ENCODE measurements at places on chromosomes 16 and 17. TPM values are rescaled to one million over a fixed set of nuclear protein-coding genes. Genes with fewer than 3 reads are reported as not detected.

DNA sequence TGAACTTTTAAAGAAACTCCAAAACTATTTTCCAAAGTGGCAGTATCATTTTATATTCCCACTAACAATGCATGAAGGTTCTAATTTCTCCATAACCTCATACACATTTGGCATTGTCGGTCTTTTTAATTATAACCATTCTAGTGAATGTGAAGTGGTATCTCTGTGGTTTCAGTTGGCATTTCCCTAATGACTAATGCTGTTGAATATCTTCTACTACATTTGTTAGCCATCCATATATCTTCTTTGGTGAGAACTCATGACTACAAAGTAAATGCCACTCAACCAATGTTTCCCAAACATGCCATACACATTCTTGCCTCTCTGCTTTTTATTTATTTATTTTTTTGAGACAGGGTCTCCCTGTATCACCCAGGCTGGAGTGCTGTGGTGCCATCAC lies 31.7 kb upstream of the TAOK1 start:
- H3K27ac ChIP-seq: no peak overlapping the region
- no peaks in the 10 kb centered on the region for H3K36me3 ChIP-seq
- H3K27me3 ChIP-seq: peaks cover 6% of the 10 kb centered on the region
- no peak for DNase-seq
- H3K4me3 ChIP-seq: no peak overlapping the region

- no peak overlapping the region for H3K27ac ChIP-seq
- H3K4me1 ChIP-seq: peaks cover 16% of the 10 kb centered on the region
- no peak for DNase-seq
- peak overlapping the region; percentile 17 for H3K4me3 ChIP-seq
These were observed 665 bp upstream of the GRIN2C start for GRCh38 chr17:74860229-74860871.

GRCh38 chr17:17758941-17759563 lies 77.7 kb downstream of the SREBF1 start:
- DNase-seq: no peak
- no peak overlapping the region for H3K27ac ChIP-seq
- H3K36me3 ChIP-seq: no peaks in the 10 kb centered on the region
- H3K27me3 ChIP-seq: no peaks in the 10 kb centered on the region

- H3K4me3 ChIP-seq: peak overlapping the region; percentile 85
- peak overlapping the region; percentile 39 for H3K27ac ChIP-seq
- peak; percentile 87 for DNase-seq
- H3K36me3 ChIP-seq: no peaks in the 10 kb centered on the region
These were observed 5.3 kb upstream of the CDR2L start for GRCh38 chr17:74981979-74982662.

- no peak overlapping the region for H3K4me3 ChIP-seq
- H3K27ac ChIP-seq: no peak overlapping the region
- DNase-seq: no peak
- no peaks in the 10 kb centered on the region for H3K27me3 ChIP-seq
- H3K36me3 ChIP-seq: peaks cover 6% of the 10 kb centered on the region
- peaks cover 13% of the 10 kb centered on the region for H3K4me1 ChIP-seq
These were observed 61.0 kb upstream of the CHMP6 start for GRCh38 chr17:80930335-80931279.

DNA sequence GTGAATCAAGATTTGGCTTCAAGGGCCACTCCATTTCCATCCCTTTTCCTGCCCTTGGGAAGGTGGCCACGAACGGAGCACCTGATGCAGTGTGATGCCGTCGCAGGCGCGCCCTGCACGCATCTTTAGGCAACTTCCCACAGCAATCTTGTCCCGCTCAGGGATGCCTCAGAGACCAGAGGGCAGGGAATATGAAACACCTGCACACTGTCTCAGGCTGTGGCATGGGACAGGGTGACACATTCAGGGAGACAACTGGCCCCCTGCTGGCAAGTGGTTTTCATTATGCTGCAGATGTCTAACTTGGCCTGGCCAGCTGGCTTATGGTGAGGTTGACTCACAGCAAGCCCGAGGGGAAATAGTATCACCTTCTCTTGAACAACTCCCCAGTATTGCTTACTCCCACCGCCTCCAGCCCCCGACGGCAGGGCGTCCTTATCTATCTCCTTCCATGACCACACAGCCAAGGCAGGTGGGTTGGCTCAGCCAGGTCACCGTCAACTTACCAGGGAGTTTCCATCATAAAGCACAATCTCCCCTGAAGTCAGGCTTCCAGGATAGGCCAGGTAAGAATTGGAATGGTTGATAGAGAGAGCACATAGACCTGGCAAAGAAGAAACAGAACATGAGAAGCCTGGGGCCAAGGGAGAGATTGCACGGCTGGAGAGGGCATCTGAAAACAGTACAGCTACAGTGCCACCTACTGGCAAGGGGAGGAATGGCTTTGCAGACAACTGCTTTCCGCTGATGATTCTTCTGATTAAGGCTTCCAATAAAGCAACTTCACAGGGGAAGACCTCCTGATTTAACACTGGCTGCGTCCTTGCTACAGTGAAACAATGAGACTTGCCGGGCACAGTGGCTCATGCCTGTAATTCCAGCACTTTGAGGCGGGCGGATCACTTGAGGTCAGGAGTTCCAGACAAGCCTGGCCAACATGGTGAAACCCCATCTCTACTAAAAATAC lies 21.1 kb downstream of the WIPI1 start:
- H3K36me3 ChIP-seq: peaks cover 11% of the 10 kb centered on the region
- DNase-seq: peak; percentile 73
- H3K4me3 ChIP-seq: peak overlapping the region; percentile 84
- peaks cover 52% of the 10 kb centered on the region for H3K4me1 ChIP-seq

- no peaks in the 10 kb centered on the region for H3K36me3 ChIP-seq
- H3K27me3 ChIP-seq: peaks cover 23% of the 10 kb centered on the region
- H3K4me3 ChIP-seq: no peak overlapping the region
- H3K27ac ChIP-seq: no peak overlapping the region
These were observed 132.2 kb downstream of the IRF8 start for GRCh38 chr16:86031141-86031678.

- H3K4me3 ChIP-seq: no peak overlapping the region
- H3K36me3 ChIP-seq: no peaks in the 10 kb centered on the region
- DNase-seq: no peak
- H3K4me1 ChIP-seq: no peaks in the 10 kb centered on the region
- no peak overlapping the region for H3K27ac ChIP-seq
These were observed 119.1 kb downstream of the KCNJ12 start for GRCh38 chr17:21495281-21495680.

- H3K27me3 ChIP-seq: no peaks in the 10 kb centered on the region
- H3K27ac ChIP-seq: peak overlapping the region; percentile 88
- peaks cover 18% of the 10 kb centered on the region for H3K36me3 ChIP-seq
- H3K4me1 ChIP-seq: peaks cover 5% of the 10 kb centered on the region
- peak overlapping the region; percentile 80 for H3K4me3 ChIP-seq
- DNase-seq: peak; percentile 66
These were observed 105.4 kb downstream of the TRIM37 start for GRCh38 chr17:59001158-59001814.

DNA sequence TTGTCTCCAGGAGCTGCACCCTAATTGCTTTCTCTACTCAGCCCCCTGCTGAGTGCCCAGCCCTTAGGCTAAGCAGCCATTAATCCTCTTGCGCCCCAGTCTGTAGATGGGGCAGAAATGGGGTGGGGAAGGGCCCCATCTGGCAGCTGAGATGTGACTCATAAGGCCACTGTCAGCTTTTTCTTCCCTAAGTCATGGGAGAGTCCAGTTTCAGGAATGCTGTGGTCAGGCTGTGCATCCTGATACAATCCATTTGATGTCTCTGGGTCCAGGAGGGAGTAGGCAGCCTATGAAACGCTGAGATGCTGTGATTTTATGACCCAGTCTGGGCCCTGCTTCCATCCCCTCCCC lies 12.3 kb downstream of the PLXDC1 start:
- no peak overlapping the region for H3K4me3 ChIP-seq
- H3K36me3 ChIP-seq: no peaks in the 10 kb centered on the region
- no peaks in the 10 kb centered on the region for H3K4me1 ChIP-seq
- H3K27me3 ChIP-seq: no peaks in the 10 kb centered on the region

GRCh38 chr17:31397256-31397939 lies 5.9 kb downstream of the RAB11FIP4 start:
- no peaks in the 10 kb centered on the region for H3K36me3 ChIP-seq
- H3K4me1 ChIP-seq: no peaks in the 10 kb centered on the region
- DNase-seq: no peak
- H3K4me3 ChIP-seq: no peak overlapping the region
- H3K27me3 ChIP-seq: peaks cover 29% of the 10 kb centered on the region
- H3K27ac ChIP-seq: no peak overlapping the region

DNA sequence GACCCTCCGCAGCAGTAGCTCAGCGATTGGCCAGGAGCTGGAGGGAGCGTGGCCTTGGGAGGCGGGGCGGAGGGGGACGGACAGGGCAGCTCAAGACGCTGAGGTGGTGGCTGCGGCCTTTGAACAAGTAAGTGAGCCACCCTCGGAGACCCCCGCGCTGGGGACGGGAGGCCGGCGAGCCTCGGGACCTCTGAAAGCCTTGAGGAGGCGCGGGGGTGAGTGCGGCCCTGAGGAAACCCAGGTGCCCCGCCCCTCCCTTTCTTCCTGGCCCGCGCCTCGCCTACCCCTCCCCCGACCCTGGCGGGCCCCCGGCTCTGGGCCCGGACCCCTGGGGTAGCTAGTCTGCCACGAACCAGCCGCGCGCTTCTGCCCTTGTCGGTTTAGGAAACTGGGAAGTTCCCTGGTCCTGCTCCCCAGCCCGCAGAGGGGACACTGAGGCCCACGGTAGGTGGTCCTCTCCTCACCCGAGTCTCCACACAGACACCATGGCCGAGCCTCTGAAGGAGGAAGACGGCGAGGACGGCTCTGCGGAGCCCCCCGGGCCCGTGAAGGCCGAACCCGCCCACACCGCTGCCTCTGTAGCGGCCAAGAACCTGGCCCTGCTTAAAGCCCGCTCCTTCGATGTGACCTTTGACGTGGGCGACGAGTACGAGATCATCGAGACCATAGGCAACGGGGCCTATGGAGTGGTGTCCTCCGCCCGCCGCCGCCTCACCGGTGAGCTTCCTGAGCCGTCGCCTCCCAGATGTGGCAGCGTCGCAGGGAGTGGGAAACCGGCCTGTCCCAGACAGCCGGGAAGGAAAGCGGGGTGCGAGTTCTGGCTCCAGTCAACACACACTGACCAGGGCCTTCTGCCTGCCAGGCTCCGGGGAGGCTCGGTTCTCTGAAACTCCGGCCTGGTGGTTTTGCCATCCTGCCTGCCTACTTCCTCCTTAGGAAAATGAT lies at the start of gene MAPK7:
MAPK7 (plus strand) TSS at position 83 of the 945 bp plus-strand sequence; CDS start at position 486, 403 bp downstream.
- DNase-seq: peak; percentile 49
- H3K4me1 ChIP-seq: peaks cover 32% of the 10 kb centered on the region
- peak within 1 kb of the TSS; percentile 97 for H3K27ac ChIP-seq
- H3K27me3 ChIP-seq: no peaks in the 10 kb centered on the region
- peak within 1 kb of the TSS; percentile 92 for H3K4me3 ChIP-seq
- no peaks in the 10 kb centered on the region for H3K36me3 ChIP-seq

DNA sequence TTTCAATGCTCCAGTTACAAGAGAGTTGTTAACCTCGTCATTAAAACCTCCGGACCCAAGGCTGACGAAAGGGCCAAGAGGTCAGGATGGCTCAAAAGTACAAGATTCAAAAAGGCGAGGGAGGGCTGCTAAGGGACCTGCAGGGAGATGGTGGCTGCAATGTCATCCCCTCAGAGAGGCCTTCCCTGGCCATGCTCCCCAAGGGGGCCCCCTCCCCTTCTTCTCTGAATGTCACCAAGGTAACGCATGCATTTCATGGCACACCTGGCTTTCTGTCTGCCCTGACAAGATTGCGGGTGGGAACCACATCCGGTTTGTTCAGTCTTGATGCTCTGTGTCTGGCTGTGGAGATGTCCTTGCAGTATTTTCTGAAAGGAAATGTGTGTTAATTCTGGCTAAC lies 89.9 kb downstream of the C16orf78 start:
- DNase-seq: no peak
- peak overlapping the region; percentile 59 for H3K27ac ChIP-seq
- H3K4me1 ChIP-seq: peaks cover 19% of the 10 kb centered on the region
- peaks cover 16% of the 10 kb centered on the region for H3K27me3 ChIP-seq
- peak overlapping the region; percentile 74 for H3K4me3 ChIP-seq

GRCh38 chr16:80046848-80047247 lies 446.3 kb upstream of the MAF start:
- no peaks in the 10 kb centered on the region for H3K36me3 ChIP-seq
- H3K4me3 ChIP-seq: no peak overlapping the region
- no peak for DNase-seq
- no peaks in the 10 kb centered on the region for H3K4me1 ChIP-seq
- H3K27ac ChIP-seq: no peak overlapping the region
- H3K27me3 ChIP-seq: peaks cover 58% of the 10 kb centered on the region

DNA sequence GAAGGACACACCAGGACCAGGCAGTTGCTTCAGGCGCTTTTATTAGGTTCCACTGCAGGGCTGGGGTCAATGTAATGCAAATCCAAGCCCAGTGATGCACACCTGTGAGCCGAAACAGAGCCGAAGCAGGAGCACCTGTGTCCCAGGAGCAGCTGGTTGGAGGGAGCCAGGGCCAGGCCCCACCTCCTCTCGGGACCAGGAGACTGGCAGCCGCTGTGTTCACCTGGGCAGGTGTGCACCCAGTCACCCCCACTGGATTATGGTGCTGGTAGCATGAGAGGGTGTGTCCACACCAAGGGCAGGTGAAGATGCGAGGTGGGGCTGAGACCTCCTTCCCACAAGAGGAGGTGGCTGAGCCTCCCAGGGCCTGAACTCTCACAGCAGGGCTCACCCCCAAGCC lies 4.7 kb upstream of the FAAP100 start:
- DNase-seq: no peak
- no peak overlapping the region for H3K27ac ChIP-seq
- H3K36me3 ChIP-seq: no peaks in the 10 kb centered on the region
- no peak overlapping the region for H3K4me3 ChIP-seq
- peaks cover 17% of the 10 kb centered on the region for H3K4me1 ChIP-seq

DNA sequence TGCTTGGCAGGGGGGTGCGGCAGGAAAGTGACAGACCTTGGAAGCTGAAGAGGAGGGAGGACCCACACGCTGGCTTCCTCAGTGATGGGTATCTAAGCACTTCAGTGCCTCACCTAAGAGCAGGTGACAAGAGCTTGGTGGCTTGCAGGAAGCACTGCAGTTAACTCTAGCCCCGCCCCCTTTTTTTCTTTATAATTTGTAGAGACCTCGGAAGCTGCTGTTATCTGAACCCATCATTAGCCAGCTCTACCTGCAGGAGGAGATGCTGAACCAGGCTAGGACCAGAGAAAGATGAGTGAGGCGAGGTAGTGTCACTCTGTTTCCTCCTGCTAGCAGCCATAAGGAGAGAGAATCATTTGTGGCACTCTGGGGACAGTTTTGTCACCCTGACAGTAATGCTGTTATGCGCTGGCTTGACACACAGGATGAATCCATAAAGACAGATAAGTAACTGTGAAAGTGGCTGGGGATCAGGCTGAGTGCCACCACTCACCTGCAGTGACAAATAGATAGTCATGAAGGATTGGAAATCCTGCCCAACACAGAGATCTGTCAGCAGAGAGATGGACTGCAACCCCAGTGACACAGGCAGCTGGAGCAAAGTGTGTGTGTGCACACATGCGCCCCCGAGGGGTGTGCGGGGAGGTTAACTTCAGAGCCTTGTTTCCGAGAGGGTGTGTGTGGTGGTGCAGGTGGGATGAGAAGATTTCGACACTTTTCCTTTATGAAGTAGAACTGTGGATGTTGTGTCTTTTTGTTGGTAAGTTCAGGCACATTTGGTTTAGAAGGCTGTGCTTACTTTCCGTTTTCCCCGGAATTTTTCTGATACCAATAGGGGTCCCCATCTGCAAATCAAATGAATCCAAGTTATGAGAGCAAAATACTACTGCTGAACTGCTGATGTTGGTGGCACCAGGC lies 224.0 kb downstream of the IRX3 start:
- H3K4me3 ChIP-seq: no peak overlapping the region
- no peak for DNase-seq
- no peaks in the 10 kb centered on the region for H3K36me3 ChIP-seq

Gene CMTR2
- total RNA-seq: 16.6 TPM

Gene KCNJ2
- total RNA-seq: 0.42 TPM

Gene CD300LB
- total RNA-seq: 0.39 TPM

Gene FLYWCH2
- total RNA-seq: 24.7 TPM

Gene HCRT
- not detected for total RNA-seq

Gene EME1
- 15.8 TPM for total RNA-seq

Gene TBC1D3I
- total RNA-seq: 2.1 TPM

All from natural killer cell treated with Interleukin-12 subunit alpha and Interleukin-12 subunit beta and Interleukin-15 and Interleukin-18, amount 100 ng/mL, for 72 hours (primary cell).